Pericardium fibroblast (primary cell): ENCODE measurements at places on chromosomes 6 and 20. TPM values are rescaled to one million over a fixed set of nuclear protein-coding genes. Genes with fewer than 3 reads are reported as not detected.

MAPK13 gene
- total RNA-seq: 2.9 and 5.4 TPM in 2 replicates

ADGRF4 gene
- total RNA-seq: 0.09 and 0.12 TPM in 2 replicates

C6orf58 gene
- 0.35 TPM in 1 of 2 replicates, not detected in the other for total RNA-seq

SIRPD gene
- not detected in 2 replicates for total RNA-seq

SLC35D3 gene
- not detected in 2 replicates for total RNA-seq

IP6K3 gene
- 0.43 and 2.3 TPM in 2 replicates for total RNA-seq

HAO1 gene
- not detected in 2 replicates for total RNA-seq

PXDC1 gene
- 85.8 and 119 TPM in 2 replicates for total RNA-seq

TREML2 gene
- not detected in 2 replicates for total RNA-seq

TMEM200A gene
- 2.6 and 10.4 TPM in 2 replicates for total RNA-seq

STMND1 gene
- not detected in 2 replicates for total RNA-seq

OXT gene
- not detected in 2 replicates for total RNA-seq

LTA gene
- total RNA-seq: not detected in 2 replicates

PDYN gene
- not detected in 2 replicates for total RNA-seq

NOX3 gene
- not detected in 2 replicates for total RNA-seq

CBLN4 gene
- not detected in 2 replicates for total RNA-seq

CCN6 gene
- not detected in 2 replicates for total RNA-seq

RPS6KA2 gene
- 122 and 174 TPM in 2 replicates for total RNA-seq

MCHR2 gene
- not detected in 2 replicates for total RNA-seq

NINL gene
- total RNA-seq: 6.0 and 10.2 TPM in 2 replicates

MAK gene
- not detected in 2 replicates for total RNA-seq

DAAM2 gene
- total RNA-seq: 11.2 and 26.6 TPM in 2 replicates

PXMP4 gene
- 6.0 and 6.9 TPM in 2 replicates for total RNA-seq

COL21A1 gene
- 77.5 and 151 TPM in 2 replicates for total RNA-seq

DBNDD2 gene
- 2.0 and 12.3 TPM in 2 replicates for total RNA-seq

PTGIS gene
- 58.2 and 66.7 TPM in 2 replicates for total RNA-seq

POM121L2 gene
- not detected in 2 replicates for total RNA-seq

MROH8 gene
- 1.5 and 2.6 TPM in 2 replicates for total RNA-seq

SEMG1 gene
- total RNA-seq: not detected in 2 replicates
